ENCODE measurements at places on chromosomes 2 and 18.

DNA sequence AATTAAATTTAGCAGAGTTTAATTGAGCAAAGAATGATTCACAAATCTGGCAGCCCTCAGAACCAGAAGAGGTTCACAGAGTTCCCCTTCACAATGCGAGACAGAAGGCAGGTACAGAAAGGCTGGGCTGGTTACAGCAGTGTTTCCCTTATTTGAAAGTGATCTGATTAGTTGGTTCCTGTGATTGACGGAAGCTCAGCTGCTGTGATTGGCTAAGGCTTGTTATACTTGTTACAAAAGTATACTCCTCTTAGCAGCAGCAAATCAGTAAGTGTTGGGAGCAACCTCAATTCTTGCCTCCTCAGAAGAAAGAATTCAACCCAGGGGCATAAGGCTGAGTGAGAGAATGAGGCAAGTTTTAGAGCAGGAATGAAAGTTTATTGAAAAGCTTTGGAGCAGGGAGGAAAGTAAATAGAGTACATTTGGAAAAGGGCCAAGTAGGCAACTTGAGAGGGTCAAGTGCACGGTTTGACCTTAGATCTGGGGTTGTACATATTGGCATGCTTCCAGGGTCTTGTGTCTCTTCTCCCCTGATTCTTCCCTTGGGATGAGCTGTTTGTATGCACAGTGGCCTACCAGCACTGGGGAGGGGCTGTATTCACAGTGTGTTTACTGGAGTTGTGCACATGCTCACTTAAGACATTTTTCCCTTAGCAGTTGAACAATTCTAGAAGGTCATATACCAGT is 431.8 kb upstream of the RAB12 start:
- DNase-seq: no peak

DNA sequence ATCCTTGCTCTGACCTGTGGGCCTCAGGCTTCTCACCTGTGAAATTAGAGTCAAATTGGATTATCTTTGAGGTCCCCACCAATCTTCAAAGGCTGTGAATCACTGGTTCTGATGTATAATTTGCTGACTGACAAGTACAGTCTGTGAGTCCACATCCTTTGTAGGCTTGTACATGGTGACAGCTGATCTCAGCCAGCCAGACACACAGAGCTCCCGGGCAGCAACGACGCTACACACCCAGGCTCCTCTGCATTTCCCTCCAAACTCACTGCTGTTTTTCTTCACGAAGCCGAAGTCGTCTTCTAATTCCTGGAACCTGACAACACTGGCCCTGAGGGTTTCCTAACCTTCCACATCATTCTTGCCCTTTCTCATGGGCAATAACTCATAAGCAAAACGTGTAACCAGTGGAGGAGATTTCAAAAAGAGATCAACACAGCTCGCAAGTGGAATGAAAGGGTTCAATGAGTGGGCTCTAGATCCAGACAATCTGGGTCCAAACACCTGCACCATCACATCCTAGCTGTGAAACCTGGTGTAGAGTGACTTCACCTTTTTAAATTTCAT is 37.9 kb upstream of the EVA1A start:
- DNase-seq: no peak

GRCh38 chr18:66895631-66896030 is 291.7 kb upstream of the CDH19 start:
- DNase-seq: no peak

- no peak for DNase-seq
Observed at GRCh38 chr2:224532441-224532840, 52.7 kb downstream of the CUL3 start.

GRCh38 chr2:179812501-179812900 is 48.9 kb downstream of the ZNF385B start:
- no peak for DNase-seq

DNA sequence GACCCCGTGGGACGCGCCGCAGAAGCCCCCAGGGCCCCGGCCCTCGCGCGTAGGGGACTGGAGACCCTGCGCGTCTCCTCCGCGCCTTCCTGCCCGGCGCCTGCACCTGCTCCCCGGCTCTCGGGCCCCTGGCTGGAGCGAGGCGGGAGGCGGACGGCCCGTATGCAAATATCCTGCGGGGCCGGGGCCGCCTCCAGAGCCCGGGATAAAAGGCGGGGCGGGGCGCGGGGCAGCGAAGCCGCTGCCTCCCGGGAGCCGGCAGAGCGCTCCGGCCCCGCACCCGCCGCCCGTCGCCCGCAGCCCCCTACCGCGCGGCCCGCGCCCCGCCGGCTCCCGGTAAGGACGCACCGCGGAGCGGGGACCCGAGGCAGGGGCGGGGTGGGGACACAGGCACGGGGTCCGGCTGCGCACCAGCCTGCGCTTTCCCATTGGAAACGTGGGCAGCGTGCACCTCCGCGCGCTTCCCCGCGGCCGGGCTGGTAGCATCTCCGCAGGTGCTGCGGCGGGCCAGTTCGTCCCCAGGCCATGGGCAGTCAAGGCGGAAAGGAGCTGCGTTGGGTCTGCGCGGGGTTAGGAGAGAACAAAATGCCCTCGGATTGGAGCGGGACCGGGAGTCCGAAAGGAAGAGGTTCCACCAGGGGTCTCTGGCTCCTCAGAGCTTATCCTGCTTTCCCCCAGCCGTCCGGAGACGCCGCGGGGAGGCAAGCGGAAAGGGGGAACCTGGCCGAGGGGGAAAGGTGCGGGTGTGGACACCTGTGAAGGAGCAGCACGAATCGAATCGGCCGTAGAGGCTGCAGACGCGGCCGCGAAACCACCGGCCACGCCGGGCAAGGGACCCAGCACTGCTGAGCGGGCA is at the start of gene ATP6V1C2:
ATP6V1C2 (plus strand) TSS at position 235 of the 856 bp plus-strand sequence. CDS start 1,220 bp downstream, outside the sequence.
- DNase-seq: no peak

DNA sequence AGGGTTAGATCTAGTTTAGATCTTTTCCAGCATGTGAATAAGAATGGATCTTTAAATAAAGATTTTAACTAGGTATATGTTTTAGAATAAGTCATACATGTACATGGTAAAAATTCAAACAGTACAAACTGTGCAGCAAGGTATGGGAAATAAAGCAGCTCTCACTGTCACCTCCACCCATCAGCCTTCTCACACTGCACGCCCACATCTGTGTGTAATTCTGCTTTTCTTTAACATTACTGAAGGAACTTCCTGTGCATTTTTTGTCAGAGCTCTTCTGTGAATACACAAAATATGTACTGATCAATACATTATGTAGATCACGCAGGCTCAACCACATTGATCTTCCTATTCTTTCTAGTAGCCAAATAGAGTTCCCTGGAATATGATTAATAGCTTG is 3.4 kb downstream of the CASP8 start:
- DNase-seq: no peak

DNA sequence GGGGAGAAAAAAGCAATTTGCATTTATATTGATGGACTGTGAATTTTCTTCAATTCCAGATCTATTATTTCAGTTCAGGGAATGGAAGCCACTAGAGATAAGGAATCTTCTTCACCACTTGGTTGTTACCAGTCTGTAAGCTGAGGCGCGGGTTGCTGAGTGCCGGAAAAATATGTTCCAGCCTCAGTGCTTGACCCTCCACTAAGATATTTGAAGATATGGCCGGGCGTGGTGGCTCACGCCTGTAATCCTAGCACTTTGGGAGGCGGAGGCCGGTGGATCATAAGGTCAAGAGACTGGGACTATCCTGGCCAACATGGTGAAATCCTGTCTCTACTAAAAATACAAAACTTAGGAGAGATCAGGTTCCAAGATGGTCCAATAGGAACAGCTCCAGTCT is 9.1 kb upstream of the HMSD start:
- DNase-seq: no peak

DNA sequence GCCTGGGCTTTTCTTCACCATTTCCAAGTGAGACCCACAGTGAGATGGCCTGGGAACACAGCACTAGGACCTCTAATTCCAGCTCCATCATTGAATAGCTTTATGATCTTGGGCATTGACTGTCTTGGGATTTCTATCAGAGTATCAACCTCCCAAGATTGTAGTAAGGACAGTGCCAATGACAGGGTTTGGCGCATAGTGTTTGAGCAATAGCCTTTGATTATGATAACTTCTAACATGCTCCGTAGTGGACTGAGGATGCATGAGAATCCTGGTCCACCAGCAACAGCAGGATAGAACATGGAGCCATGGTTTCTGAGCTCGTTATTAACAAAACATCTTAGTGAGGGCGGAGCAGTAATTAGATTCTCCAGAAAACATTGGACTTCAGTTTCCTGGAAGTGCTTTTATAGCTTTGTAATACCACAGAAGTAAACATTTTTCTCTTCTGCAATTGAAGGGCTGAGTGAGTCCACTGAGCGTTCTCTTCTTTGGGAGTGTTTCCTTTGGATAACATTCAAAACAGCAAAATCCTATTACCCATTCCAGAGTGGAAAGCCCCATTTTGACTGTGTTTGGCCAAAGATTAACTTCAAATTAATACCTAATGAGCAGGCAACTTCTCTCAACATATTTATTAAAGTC is 63.7 kb downstream of the IL1R2 start:
- no peak for DNase-seq

DNA sequence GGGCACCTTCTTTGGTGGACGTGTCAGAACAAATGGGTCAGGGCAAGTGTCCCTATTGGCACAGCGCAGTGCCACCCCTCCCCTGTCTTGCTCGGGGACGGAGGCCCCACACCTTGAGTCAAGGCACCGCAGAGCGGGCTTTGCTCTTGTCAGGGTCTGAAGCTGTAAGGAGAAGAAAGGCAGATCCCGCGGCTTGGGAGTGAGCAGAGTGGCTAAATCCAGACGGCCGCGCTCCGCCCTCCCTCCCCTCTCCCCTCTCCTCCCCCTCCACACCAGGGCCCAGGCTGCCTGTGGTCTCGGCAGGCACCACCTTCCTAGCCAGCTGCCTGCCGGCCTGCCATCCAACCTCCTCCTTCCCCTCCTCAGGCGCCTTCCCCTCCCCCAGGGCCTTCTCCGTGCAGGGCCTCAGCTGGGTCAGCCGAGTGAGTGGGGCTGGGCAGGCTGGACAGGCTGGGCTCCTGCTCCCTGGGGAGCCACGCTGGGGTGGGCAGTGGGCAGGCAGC is 25.8 kb downstream of the SPEG start:
- DNase-seq: no peak

- DNase-seq: no peak
Observed at GRCh38 chr2:16226381-16226780, 286.0 kb downstream of the MYCN start.

- DNase-seq: no peak
Observed at GRCh38 chr2:24105816-24106215, 17.3 kb downstream of the PFN4 start.

- peak; percentile 6 for DNase-seq
Observed at GRCh38 chr2:105143467-105144151, 97.9 kb upstream of the GPR45 start.

DNA sequence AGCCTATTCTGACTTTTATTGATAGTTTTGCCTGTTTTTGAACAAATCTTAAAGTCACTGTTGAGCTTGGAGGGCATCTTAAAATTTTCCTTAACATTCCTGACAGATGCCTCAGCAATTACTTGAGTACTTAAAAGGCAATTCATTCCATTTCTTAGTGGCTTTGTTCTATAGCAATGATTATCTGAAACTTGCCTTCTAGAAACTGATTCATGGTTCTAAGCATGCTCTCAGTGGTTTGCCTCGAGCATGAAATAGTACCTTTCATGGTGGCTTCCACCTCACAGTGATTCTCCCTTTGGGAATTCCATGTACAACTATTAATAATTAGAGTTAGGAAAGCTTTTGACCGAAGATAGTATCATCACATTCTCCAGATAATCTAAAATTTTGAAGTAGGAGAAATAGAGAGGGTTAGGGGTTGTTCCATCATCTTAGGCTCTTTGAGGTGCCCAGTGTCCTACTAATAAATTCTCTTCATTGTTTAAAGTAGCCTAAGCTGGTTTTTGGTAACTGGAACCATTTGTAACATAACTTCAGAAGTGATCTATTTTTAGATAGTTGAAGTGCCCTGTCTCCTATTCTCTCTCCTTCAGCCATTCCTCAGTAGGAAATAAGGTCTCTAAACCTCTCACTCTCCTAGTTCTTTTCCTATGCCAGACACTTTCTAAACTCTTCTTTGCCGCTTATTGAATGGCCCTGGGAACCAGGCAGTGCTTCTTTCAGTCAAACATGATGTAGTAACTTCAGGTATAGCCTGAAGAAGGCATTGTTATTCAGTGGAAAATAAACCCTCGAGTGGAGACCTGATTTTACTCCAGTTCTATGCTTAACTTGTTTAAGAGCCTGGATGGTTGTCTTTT is 156.1 kb downstream of the HAUS1 start:
- no peak for DNase-seq

DNA sequence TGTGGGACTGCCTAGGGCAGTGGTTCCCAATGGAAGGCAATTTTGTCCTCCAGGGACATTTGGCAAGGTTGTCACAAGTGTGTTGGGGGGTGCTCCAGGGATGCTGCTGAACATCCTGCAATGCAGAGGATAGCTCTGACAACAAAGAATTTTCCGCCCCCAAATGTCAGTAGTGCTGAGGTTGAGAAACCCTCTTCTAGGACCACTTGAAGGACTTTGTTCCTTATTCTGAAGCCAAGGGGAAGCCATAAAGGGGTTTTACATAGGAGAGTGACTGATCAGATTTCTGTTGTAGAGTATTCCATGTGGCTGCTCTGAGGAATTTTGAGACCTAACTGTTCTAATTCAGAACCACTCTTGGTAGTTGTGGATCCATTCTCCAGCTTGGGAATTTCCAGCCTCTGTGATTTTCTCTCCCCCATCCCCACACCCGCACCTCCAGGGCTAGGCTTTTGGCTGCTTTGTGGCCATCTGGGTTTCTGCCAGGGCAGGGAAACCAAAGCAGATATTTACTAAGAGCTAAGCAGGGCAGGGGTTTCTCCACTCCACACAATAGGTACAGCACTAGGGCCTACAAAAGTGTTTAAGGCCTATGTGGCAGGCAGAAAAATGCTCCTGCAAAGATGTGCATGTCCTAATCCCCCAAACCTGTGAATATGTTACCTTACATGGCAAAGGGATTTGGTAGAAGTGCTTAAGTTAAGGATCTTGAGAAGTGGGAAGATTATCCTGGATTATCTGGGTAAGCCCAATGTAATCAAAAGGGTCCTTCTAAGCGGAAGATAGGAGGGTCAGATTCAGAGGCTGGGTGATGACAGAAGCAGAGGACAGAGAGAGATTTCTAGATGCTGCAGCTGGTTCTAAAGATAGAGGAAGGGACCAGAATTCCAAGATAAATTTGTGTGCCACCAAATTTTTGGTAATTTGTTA is 135.4 kb downstream of the TMEM17 start:
- no peak for DNase-seq

GRCh38 chr2:8577573-8577972 is 104.3 kb upstream of the ID2 start:
- no peak for DNase-seq

DNA sequence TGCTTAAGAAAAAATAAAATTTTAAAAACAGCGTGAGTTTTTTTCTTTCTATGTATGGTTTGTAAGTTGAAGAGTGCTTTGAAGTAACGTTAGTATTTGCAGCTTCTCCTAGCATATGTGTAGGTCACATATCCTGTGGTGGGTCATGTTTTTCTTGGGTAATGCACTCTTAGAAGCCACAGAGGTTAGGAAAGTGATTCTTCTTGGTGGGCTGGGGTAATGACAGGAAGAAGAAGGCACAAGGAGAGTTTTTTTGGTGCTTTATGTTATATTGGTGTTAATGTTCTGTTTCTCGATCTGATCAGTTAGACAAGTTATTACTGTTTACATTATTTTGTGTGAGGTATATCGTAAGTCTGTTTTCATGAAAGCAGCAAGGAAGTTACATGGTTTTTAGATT is 109.0 kb downstream of the ICA1L start:
- no peak for DNase-seq

Measured in activated CD4-positive, alpha-beta T cell treated with anti-CD3 and anti-CD28 coated beads, Interleukin-2, amount 50 U/mL, for 1 hour (primary cell).